ENCODE measurements at places on chromosomes 3 and 15. TPM values are rescaled to one million over a fixed set of nuclear protein-coding genes. Genes with fewer than 3 reads are reported as not detected.

The GOLGA8S gene
- 0.06 TPM for total RNA-seq

GRCh38 chr3:7188551-7188950 is 327.6 kb downstream of the GRM7 start:
- DNase-seq = no peak

GRCh38 chr3:54891540-54891897 is 36.3 kb downstream of the LRTM1 start:
- DNase-seq = no peak

The FILIP1L gene
- total RNA-seq = 70.8 TPM

DNA sequence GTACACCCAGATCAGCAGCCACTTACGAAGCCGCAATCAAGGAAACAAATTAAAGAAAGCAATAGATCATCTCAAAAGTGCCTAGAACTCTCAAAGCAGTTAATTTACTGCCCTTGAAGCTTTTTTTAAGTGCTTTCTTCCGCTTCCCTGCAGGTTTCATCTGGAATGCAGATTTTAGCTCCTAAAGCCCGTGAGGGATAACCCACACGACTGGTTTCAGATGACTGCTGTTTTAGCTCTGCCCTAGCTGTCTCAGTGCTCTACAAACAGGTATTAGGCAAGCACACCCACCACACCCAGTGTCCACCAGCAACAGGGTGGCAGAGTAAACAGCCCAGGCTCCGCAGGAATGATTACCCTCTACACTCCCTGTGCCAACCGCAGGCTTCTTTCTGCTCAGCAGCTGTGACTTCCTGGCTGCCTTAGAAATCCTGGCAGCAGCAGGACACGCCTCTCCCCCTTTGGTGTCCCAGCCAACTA is 126.0 kb downstream of the FMN1 start:
- no peak for DNase-seq

GRCh38 chr3:173065543-173065981 is 75.5 kb downstream of the SPATA16 start:
- no peak for DNase-seq
